GM03348 (cell line): ENCODE measurements at places on chromosomes 11 and 22.

DNA sequence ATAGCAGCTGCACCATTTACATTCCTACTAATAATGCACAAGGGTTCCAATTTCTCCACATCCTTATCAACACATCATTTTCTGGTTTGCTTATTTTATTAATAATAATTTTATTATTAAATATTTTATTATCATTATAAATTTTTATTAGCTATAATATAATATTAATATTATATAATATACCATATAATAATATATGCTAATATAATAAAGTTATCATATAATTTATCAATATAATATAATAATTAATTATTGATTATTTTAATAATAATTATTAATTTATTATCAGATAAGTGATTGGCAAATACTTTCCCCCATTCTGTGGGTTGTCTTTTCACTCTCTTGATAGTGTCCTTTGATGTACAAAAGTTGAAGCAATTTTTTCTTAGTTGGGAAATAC is 27.7 kb downstream of the OR2AT4 start:
- no peak for DNase-seq

DNA sequence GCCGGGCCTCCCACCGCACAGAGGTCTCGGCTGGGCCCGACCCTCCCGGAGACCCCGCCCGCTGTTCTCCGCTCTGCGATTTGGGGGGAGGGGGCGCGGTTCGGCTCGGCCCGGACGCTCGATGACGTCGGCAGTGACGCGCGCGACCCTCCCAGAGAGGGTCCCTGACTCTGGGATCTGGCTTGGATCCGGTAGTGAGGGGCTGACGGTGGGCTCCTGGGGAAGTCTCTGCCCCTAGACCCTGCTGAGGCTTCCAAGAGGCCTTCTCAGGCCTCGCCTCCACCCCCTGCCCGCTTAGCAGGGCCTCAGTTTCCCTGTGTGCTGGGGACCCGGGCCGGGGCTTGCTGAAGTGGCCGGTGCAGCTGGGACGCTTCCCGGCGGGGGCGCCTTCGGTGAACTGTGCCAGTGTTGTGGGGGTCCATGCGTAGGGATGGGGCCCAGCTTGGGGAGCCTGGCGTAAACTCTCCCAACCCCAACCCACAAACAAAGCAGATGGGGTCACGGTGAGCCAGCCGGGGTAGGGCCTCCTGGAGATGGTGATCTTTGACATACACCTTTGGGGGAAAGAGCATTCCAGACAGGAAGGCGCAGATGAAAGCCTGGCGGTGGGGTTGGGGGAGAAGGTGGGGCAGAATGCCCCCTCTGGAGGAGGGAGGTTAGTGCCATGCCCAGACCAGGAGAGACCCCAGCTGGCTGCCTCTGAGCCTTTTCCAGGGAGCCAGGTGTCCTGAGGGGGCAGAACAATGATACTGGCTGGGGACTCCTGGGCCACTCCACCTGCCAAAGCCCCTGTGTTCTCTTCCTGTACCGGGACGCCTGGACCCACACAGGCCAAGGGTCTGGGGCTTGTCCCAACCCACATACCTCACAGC is 1.0 kb downstream of the B4GALNT4 start:
- DNase-seq = no peak

- DNase-seq = peak; percentile 28
These were observed 7.5 kb downstream of the DPAGT1 start for GRCh38 chr11:119093942-119094815.

DNA sequence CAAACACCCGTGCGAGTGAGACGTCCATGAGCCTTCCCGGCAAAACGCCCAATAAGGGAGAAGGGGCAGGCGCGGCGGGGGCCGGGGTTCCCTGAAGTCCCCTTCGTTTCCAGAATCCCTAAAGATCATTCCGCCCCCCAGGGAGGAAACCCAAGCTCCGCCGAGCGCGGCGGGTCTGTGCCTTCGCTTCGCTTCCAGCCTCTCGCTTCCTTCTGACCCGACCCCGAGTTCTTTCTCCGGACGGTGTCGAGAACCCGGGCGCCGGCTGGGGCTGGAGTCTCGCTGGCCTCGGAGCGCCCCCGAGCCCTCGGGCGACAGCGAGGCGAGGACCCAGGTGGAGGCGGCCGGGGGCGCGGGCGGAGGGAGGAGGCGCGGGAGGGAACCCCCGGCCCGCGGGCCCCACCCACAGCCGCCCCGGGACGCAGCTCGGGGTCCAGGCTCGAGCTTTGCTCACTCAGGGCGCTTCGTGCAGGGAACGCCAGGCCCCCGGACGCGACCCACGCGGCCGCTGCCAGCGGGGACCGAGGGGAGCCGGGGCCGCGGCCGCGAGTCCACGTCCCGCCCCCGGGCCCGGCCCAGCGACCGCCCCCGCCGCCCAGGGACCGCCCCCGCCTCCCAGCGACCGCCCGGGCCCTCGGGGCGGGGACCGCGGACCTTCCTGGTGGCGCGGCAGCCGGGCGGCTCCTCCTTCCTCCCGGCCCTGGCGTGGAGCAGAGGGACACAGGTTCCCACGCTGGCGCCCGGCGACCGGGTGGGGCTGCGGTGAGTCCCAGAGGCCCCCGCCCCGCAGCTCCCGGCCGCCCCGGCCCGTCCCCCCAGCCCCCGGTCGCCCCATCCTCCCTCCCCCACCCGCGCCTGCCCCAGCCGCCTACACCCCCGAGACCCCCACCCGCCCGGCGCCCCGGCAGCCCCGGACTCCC is at the start of gene PGGHG:
Gene PGGHG, plus strand, starts transcription at position 649 of the 920 bp plus-strand sequence. CDS start 691 bp downstream, outside the sequence.
- DNase-seq = peak; percentile 97

DNA sequence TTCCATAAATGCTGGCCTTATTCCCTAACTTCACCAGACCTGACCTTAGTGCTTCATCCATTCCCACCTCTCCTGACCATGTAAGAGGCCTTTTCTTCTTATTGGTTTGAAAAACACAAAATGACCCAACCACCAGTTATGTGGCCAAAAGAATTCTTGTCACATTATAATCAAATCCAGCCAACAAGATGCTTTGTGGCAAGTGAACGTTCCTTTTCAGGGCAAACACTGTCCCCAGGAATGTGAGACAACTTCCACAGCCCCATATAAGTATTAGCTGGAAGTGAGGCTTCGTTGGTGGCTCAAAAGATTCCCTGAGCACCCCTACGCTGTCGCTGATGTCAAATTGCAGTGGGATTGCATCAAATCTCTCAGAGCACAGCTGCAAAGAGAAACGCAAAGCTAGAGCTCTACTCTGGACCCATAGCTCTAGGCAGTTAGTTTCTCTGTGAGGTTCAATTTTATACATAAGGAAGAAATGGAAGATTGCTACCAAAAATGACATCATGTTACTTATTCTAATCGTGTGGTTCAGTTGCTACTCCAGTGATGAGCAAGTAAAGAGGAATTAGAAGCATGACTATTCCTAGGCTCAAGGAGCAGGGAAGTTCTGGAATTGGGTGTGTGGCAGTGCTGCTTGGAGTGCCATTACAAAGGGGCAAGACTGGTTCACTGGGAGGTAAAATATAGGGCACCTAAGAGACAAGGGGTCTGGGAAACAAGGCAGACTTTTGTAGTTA is 26.1 kb downstream of the GLYATL1 start:
- DNase-seq = peak; percentile 63

GRCh38 chr11:96114178-96115064 is 190.5 kb upstream of the MTMR2 start:
- DNase-seq = no peak

DNA sequence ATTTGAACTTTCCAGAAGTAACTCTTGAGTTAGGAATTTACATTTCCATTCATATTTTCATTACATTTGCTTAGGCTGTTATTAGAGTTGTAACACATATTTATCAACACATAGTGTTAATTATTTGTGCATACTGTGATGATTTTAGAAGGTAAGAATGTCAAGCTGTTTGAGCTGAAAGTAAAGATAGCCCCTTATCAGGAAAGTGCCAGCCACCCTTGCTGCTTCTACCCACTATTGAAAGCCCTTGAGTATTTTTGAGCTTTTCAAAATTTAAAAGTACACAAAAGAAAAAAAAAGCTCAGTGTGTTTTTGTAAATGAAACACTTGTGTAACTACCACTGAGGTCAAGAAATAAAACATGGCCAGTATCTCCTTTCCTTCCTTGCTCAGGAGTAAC is 8.0 kb downstream of the APLP2 start:
- DNase-seq = no peak
